ENCODE measurements at places on chromosomes 7 and 10. TPM values are rescaled to one million over a fixed set of nuclear protein-coding genes. Genes with fewer than 3 reads are reported as not detected.

Gene GPC2
- total RNA-seq = 5.1 TPM

DNA sequence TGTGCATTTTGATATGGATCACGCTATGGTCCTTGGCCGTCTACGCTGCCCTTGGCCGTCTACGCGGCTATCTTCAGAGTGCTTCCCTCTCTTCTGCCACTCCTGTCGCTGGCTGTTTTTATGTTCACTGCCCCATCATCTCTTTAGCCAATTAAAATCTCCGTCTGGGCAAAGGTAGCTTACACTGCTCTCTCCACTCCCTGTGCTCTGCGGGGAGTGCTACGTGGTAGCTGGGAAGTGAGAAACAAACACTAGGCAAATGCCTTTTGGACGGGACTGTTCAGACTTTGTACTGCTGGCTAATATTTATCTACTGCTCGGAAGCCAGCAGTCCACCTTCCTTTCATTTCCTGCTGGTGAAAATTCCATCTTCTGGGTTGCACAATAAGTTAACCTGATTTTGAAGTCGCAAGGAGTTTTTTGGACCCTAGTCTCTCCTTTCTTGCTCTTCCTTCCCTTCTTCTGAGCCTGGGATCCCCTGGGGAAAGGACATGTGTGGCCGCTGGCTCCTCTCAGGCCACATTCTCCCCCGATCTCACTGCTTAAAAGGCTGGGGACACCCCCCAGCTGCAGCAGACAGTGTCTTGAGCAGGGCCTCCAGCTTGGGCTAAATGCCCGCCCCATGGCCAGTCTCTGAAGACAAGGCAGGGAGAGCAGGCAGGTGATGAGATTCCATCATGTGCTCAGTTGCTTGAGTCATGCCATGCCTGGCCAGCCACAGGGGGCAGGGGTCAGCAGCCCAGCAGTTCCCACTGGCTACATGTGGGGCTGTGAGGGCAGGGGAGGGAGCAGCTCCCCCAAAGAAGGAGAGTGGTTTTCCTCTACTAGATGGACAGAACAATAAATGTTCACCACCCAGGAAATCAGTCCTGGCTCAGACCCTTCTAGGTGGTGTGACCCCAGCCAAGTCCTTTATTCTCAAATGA, 25.5 kb upstream of the RBM33 start:
- no peak for DNase-seq

Gene HOXA9
- total RNA-seq = not detected

GRCh38 chr10:130483691-130484467, 347.7 kb downstream of the GLRX3 start:
- no peak for DNase-seq

GRCh38 chr7:144786079-144786478, 49.8 kb downstream of the TPK1 start:
- DNase-seq = no peak

DNA sequence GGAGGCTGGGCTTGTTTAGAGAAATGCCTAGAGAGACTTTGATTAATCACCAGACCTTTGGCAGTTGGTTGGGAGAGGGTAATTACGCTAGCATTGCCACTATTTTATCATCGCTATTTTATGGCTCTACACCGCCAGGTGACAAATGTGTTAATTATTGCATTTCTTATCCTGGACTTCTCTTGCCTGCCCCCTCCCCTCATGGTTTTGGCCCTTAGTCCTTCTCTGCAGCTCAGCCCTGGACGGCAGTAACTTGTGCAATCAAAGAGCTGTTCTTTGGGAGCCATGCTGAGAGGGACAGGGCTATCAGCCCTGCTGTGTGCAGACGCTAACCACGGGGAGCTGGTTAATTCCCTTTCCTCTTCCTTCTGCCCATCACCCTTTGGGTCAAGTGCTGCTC, 585.0 kb downstream of the AUTS2 start:
- DNase-seq = no peak

DNA sequence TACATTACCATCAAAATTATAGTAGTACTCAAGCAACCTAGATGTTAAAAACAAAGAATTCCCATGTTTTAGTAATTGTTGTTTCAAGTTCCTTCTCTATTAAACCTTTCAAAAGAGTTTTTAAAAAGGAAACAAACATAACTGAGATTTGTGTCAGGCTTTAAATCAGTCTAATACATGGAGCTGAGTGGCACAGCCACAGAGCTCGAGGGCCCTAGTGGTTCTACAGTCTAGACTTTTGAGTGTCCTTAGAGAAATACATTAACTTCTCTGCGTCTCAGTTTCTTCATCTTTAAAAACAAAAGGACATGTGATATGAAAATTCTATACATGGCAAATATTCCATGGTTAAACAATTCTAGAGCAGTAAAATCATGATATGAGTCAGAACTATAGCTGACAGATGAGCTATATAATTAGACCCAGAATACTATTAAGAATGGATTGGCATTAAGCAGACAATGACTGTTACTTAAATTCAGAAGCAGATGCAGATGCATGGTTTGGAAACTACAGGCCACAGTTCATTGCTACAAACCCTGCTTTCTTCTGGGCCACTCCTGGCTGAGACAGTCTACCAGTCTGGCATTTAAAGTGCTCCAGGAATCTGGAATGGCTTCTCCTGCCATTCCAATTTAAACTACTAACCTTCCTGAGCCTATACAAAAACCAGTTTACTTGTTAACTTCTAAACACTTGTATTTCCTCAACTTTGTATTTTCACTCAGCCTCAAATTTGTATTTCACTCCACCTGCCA, 77.4 kb downstream of the EPC1 start:
- no peak for DNase-seq

Measured in activated B cell treated with CpG ODN at 0.5 μM for 24 hours (primary cell).